Skin of body (tissue), 3 donors: ENCODE measurements at places on chromosomes 5 and 9. TPM values are rescaled to one million over a fixed set of nuclear protein-coding genes. Genes with fewer than 3 reads are reported as not detected.

GRCh38 chr5:67543720-67544270 lies 347.2 kb upstream of the CD180 start:
- peak; percentile 25 for DNase-seq

- DNase-seq = peak; percentile 17
These were observed 429.2 kb downstream of the DMAC1 start for GRCh38 chr9:7370381-7370780.

GRCh38 chr5:168128557-168128956 lies 162.9 kb upstream of the WWC1 start:
- DNase-seq = no peak

- DNase-seq = no peak
These were observed 42.8 kb downstream of the TEX10 start for GRCh38 chr9:100309992-100310391.

- no peak for DNase-seq
These were observed 63.6 kb downstream of the NUDT12 start for GRCh38 chr5:103498800-103499551.

PLEKHG4B gene
- total RNA-seq = 6.0 TPM

GNA14 gene
- total RNA-seq = 1.6 TPM

ARID3C gene
- not detected for total RNA-seq

C9 gene
- 0.10 TPM for total RNA-seq
